Fibroblast of mammary gland (primary cell): ENCODE measurements at places on chromosomes 12 and 14.

DNA sequence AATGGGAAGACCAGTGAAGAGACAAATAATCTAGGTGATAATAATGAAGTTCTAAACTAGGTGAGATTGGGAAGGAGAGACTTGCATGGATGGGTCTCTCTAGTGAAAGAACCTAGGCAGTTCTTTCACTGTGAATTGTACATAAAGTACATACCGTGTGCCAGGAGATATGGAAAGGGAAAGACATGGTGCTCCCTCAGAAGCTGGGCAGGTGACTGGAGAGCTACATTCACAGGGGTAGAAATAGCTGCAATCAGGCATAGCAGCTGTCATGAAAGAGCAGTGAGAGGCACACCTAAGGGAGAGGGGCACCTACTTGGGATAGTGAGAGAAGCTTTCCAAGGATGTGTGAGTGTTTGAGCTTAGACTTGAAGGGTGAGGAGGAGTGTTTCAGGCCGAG lies 9.3 kb downstream of the STK38L start:
- DNase-seq = no peak

GRCh38 chr14:24057271-24057670 lies 5.5 kb downstream of the CARMIL3 start:
- no peak for DNase-seq

DNA sequence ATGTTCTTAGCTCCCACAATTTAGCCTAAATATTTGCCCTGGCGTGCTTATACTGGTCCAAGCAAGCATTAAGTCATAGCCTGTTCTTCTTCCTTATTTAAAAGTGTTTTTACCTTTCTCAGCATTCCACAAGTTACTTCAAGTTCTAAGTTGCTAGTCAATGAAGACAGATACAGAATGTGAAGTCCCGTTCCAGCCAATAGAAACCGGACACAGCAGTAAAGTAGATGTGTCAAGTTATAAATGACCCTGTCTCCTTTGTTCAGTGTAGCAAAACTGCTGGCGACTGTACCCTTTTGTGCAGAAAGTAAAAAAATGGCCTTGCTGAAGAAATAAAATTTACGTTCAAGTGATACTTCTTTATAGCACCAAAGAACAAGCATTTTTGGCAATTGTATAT lies 3.9 kb downstream of the SNAPC1 start:
- DNase-seq = no peak

- peak; percentile 63 for DNase-seq
These were observed 7.6 kb downstream of the VPS37B start for GRCh38 chr12:122888232-122888752.

GRCh38 chr12:21891751-21892217 lies 49.4 kb downstream of the ABCC9 start:
- DNase-seq = peak; percentile 30

DNA sequence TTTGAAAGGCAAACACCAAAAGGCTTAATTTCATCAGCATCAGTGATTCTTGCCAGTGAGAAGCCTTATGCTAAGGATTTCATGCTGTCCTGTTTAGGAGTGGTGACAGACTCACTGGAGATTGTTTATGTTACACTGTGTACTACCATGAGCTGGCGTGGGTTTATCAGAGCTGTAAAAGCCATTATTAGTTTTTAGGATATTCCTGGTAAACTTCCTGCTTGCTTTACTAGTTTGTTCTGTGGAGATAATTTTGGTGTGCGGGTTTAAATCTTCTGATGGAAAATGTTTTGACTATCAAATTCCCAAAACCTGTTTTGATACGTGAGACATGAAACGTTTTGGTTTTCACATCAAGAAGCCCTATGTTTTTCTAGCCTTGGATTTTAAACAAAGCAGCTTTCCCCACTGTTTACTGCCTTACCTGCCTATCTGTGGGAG lies 15.2 kb downstream of the PPFIBP1 start:
- peak; percentile 73 for DNase-seq
